ENCODE measurements at places on chromosomes 1 and 21. TPM values are rescaled to one million over a fixed set of nuclear protein-coding genes. Genes with fewer than 3 reads are reported as not detected.

PTPRC gene
- 1,099 TPM for polyA plus RNA-seq

CTSK gene
- polyA plus RNA-seq: 0.82 TPM

F3 gene
- polyA plus RNA-seq: not detected

TRIM45 gene
- polyA plus RNA-seq: not detected

GBP7 gene
- polyA plus RNA-seq: not detected

DRAXIN gene
- polyA plus RNA-seq: not detected

KCNC4 gene
- 1.3 TPM for polyA plus RNA-seq

TPTE gene
- not detected for polyA plus RNA-seq

DNA sequence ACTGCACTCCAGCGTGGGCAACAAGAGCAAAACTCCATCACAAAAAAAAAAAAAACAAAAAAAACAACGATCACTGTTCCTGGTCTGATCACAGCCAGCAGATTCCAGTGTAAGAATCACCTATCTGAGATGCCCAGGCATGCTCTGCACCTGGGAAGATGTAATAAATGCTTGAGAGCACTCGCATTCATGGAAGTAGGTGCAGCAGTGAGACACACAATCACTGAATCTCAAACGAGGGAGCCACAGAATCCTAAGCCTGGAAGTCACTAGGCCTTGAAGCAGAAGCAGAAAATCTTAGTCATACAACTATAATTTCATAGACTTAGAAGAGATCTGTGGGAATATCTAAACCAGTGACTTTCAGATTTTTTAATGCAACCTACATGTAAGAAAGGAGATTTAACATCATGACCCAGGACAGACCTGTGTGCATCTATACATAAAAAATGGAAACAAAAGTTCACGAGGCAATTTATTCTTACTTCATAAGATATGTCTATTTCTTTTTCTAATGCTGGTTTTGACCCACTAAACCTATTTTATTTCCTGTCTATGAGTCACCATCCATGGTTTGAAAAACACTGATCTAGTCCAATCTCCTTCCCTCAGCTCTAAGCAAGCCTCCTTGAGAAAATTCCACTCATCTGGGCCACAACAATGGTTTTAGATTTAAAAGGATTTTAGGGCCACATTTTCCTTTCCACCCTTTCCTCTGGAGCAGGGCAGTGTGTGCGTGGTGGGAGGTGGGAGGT is 30.4 kb downstream of the RIMS3 start:
- no peaks in the 10 kb centered on the region for H3K27me3 ChIP-seq
- no peak overlapping the region for H3K4me3 ChIP-seq
- H3K4me1 ChIP-seq: no peaks in the 10 kb centered on the region
- H3K36me3 ChIP-seq: no peaks in the 10 kb centered on the region

- DNase-seq: no peak
- H3K4me1 ChIP-seq: no peaks in the 10 kb centered on the region
These were observed 28.6 kb downstream of the ZMYND12 start for GRCh38 chr1:42427240-42427639.

- no peaks in the 10 kb centered on the region for H3K36me3 ChIP-seq
- DNase-seq: no peak
- H3K4me1 ChIP-seq: peaks cover 26% of the 10 kb centered on the region
- no peak overlapping the region for H3K4me3 ChIP-seq
- no peak overlapping the region for H3K27ac ChIP-seq
These were observed 4.1 kb upstream of the PCBP3 start for GRCh38 chr21:45639206-45640000.

DNA sequence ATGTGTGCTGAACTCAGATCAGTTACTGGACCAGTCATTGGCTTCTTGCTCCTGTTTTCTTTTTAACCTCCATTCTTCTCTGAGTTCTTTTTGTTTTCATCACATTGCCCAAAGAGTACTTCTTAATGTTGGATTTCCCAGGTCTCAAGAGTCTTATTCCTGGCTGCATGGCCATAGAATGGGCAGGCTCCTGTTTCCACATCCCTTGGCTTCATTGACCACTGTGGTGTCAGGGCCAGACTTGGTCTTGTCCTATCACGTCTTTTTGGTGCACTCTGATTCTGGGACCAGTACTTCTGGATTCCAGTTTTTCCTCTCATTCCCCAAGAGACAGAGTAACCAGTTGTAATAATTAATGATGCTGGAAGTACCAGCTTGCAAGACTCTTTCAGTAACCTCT is 41.8 kb downstream of the MRPS6 start:
- H3K36me3 ChIP-seq: peaks cover 2% of the 10 kb centered on the region
- H3K4me1 ChIP-seq: peaks cover 7% of the 10 kb centered on the region
- no peak overlapping the region for H3K27ac ChIP-seq
- no peak for DNase-seq

GRCh38 chr1:42786097-42786496 is 1.3 kb downstream of the TMEM269 start:
- DNase-seq: no peak
- H3K27me3 ChIP-seq: no peaks in the 10 kb centered on the region
- H3K27ac ChIP-seq: no peak overlapping the region
- H3K4me3 ChIP-seq: no peak overlapping the region

DNA sequence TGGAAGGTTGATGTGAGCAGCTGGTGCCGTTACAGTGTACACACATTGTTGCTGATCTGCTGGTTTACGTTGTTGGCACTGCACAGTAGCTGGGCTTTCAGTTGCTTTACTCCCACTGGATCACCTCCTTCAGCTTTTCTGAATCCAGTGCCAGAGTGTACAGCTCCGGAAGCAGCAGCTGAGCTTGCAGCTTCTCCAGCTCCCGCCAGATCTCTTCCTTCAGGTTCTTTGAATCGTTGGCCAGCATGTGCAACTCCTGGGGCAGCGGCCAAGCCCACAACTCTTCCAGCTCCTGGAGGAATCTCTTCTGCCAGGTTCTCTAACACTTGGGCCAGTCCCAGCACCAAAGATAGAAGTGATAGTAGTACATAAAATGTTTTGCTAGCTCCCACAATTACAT is 149.7 kb upstream of the RRP15 start:
- DNase-seq: no peak
- no peaks in the 10 kb centered on the region for H3K36me3 ChIP-seq
- no peak overlapping the region for H3K27ac ChIP-seq
- no peaks in the 10 kb centered on the region for H3K27me3 ChIP-seq
- no peak overlapping the region for H3K4me3 ChIP-seq

GRCh38 chr21:42218836-42219605 is at the start of gene ABCG1:
TSS of gene ABCG1 (plus strand) at chr21:42219140. CDS start at chr21:42219263, 123 bp downstream.
- peak within 1 kb of the TSS; percentile 94 for H3K4me3 ChIP-seq
- H3K27ac ChIP-seq: peak within 1 kb of the TSS; percentile 86
- no peaks in the 10 kb centered on the region for H3K36me3 ChIP-seq

- DNase-seq: no peak
- H3K27me3 ChIP-seq: no peaks in the 10 kb centered on the region
- H3K4me1 ChIP-seq: peaks cover 31% of the 10 kb centered on the region
- no peaks in the 10 kb centered on the region for H3K36me3 ChIP-seq
These were observed 489 bp downstream of the CDCA8 start for GRCh38 chr1:37692834-37693175.

DNA sequence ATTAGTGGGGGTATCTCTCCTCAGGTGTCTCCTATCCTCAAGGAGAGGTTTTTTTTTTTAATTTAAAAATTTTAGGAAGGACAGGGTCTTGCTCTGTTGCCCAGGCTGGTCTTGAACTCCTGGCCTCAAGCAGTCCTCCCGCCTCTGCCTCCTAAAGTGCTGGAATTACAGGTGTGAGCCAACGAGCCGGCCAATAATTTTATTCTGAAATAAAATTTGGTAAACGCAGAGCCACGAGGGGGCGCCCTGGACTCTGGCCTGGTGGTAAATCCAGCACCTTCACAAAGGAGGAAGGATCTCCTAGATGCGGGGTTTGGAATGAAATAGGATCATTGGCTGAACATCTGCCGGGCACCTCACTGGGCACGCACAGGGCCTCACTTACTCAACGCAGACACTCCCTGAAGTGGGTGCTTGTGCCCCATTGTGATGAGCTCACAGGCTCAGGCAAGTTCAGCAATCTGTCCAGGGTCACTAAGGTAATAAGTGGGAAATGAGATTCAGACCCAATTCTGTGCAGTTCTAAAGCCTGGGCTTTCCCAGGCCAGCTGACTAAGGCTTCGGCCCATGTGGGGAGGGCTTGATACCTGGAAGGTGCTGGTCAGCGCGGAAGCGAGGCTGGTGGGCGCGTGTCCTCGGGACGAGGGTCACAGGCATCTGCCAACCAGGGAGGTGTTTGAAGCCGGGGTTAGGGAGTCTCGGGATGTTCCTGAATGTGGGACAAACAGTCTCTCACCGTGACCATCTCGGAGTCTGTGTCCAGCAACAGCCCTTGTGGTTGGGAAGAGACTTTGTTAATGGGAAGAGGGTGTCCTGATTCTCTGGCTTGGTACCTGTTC is 32.7 kb upstream of the ETV3 start:
- H3K27me3 ChIP-seq: peaks cover 2% of the 10 kb centered on the region
- DNase-seq: no peak
- H3K36me3 ChIP-seq: no peaks in the 10 kb centered on the region
- H3K4me1 ChIP-seq: no peaks in the 10 kb centered on the region
- no peak overlapping the region for H3K27ac ChIP-seq
- no peak overlapping the region for H3K4me3 ChIP-seq

DNA sequence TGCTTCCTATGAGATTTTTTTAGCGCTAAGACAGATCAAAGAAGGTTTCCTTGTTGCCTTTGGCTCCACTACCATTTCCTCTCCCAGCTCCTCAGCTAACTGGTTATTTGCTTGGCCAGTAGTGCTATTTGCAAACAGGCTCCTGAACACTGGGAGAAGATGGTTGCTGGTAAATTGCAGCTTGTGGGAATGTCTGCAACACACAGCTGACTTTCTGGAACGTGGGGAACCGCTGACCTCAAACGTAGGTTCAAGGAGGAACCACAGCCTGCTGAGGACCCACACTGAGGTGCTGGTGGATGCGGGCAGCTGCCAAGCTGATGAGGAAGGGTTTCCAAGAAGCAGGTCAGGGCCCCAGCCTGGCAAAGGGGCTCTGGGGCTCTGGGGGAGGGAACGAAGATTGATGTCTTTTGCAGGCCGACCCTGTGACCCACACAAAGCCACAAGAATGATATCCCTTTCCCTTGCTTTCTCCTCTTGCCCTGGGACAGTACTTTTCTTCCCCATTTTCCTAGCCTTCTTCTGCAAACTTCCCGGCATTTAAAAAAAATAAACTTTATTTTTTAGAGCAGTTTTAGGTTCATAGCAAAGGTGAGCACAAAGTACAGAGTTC is 24.8 kb downstream of the GNG4 start:
- H3K4me1 ChIP-seq: no peaks in the 10 kb centered on the region
- DNase-seq: no peak
- H3K27me3 ChIP-seq: no peaks in the 10 kb centered on the region
- H3K36me3 ChIP-seq: no peaks in the 10 kb centered on the region

- no peaks in the 10 kb centered on the region for H3K27me3 ChIP-seq
- no peaks in the 10 kb centered on the region for H3K4me1 ChIP-seq
- no peak overlapping the region for H3K4me3 ChIP-seq
- no peak overlapping the region for H3K27ac ChIP-seq
- H3K36me3 ChIP-seq: no peaks in the 10 kb centered on the region
These were observed 529.3 kb upstream of the LRRC7 start for GRCh38 chr1:69038379-69038778.

DNA sequence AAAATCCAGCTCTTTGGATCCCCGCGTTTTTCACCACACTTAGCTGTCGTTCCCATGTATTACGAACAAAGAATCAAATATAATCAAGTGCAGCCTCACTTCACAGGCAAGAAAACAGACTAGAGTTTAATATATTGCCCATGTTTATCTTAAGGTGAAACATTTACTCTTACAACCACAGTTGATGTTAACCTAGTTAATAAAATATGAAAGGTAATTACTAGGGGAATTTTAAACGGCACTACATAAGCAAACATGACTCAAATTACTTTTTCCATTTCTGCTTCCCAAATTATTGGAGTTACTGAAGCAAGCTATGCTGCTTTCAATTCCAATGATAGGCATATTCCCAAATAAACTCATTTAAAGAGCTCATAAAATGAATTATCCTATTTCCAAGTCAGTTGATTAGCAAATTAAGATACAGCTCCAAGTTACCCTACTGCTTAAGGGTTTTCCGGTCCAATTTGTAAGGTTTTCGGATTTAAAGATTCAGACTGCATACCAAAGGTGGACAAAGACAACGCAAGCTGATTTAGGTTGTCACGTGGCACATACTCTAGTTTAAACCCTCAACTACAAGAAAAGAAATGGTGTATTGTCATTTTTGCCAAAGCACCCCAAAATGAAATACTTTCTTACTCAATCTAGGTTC is 5.9 kb downstream of the COX20 start:
- no peaks in the 10 kb centered on the region for H3K27me3 ChIP-seq
- H3K4me1 ChIP-seq: peaks cover 33% of the 10 kb centered on the region
- H3K36me3 ChIP-seq: peaks cover 64% of the 10 kb centered on the region

GRCh38 chr1:177448036-177448615 is 277.4 kb downstream of the BRINP2 start:
- no peak overlapping the region for H3K27ac ChIP-seq
- DNase-seq: no peak
- no peaks in the 10 kb centered on the region for H3K27me3 ChIP-seq
- no peak overlapping the region for H3K4me3 ChIP-seq
- no peaks in the 10 kb centered on the region for H3K4me1 ChIP-seq

DNA sequence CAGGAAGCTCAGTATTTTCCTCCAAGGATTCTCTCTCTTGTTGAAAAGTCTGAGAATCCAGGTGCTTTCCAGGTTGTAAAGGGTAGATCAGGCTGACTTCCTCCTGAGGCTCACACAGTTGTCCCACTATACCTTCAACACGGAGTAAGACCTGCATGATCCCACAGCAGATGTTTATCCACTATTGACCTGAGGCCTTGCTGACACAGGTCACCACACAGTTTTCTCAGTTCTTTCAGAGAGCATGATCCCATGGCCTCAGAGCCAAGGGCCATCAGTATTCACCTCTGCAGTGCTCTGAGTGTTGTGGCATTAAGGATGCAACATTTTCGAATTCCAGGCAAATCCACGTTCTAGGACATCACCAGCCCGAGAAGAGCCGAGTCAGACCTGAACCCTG is 60.5 kb upstream of the ABCD3 start:
- no peak overlapping the region for H3K27ac ChIP-seq
- DNase-seq: no peak
- no peaks in the 10 kb centered on the region for H3K36me3 ChIP-seq
- peaks cover 7% of the 10 kb centered on the region for H3K27me3 ChIP-seq
- H3K4me1 ChIP-seq: no peaks in the 10 kb centered on the region

- no peaks in the 10 kb centered on the region for H3K36me3 ChIP-seq
- no peaks in the 10 kb centered on the region for H3K27me3 ChIP-seq
- DNase-seq: no peak
These were observed 1186.5 kb upstream of the TMPRSS15 start for GRCh38 chr21:19590044-19590443.

Data from CD4-positive, CD25-positive, alpha-beta regulatory T cell (primary cell).